ENCODE measurements at places on chromosomes 3 and 15. TPM values are rescaled to one million over a fixed set of nuclear protein-coding genes. Genes with fewer than 3 reads are reported as not detected.

DNA sequence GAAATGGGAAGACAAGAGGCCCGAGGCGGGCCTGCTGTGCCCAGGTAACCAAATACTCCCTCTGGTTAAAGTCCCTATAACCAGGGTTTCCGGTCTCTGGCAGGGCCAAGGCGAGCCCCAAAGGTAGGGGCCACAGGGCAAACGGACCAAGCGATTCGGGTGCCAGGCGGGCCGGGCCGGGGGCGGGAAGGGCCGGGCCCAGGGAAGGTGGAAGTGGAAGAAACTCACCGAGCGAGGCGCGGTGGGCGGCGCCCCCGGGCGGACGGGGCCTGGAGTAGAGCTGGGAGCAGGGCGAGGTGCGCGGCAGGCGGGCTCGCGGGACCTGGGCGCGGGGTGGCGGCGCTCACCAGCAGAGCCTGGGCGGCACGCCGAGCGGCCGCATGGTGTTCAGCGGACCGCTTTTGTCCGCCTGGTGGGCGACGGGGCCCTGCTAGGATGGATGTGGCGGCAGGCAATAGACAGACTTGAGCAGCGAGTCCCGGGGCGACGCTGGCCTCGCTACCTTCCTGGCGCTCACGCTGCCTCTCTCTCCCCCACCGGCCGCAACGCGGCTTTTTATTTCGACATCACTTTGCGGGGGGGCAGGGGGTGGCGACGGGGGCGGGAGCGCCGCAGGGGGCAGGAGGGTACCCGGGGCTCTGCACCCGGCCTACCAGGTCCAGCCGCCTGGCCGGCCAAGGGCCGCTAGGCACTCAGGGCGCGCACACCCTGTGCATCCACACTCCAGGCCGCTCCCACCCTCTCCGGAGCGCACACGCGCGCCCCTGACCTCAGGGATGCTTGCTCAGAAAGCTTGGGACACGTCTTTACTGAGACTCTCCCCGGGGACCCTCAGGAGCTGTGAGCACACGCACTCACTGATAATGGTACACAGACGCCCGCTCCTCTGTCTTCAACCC, at the start of gene GATA2:
Gene GATA2 (minus strand): TSS at position 531 of the 899 bp plus-strand sequence. CDS start 6,170 bp downstream, outside the sequence.
- no peak for DNase-seq

Gene MESP2
- polyA plus RNA-seq, result 0.22 TPM

Gene CLDN16
- polyA plus RNA-seq, result 0.04 TPM

Gene ADGRG7
- polyA plus RNA-seq, result not detected

- DNase-seq, result no peak
These were observed 63.1 kb downstream of the DAPK2 start for GRCh38 chr15:63983061-63983711.

DNA sequence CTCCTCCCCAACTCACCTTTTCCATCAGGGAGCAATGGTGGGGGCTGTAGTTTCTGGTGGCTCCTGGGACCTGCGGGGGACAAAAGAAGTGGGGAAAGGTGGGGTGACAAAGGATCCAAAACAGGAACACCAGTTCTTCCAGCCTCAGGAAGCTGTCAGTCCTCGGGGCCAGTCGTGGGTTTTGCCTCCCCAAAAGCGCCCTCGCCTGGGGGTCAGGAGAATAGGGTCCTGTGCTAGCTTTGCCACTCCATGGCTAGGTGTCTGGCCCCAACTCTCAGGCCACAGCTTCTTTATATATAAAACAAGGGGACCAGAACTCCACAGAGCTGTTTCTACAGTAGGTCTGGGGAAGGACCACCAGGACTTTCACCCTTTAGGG, 4.0 kb downstream of the CCDC9B start:
- no peak for DNase-seq

- DNase-seq, result no peak
These were observed 29.1 kb upstream of the MAN2C1 start for GRCh38 chr15:75397494-75397893.

Gene TAGLN3
- polyA plus RNA-seq, result 2.2 TPM

Gene OGG1
- 26.5 TPM for polyA plus RNA-seq

Gene SQOR
- polyA plus RNA-seq, result 74.3 TPM

- no peak for DNase-seq
These were observed 47.0 kb downstream of the BOC start for GRCh38 chr3:113258361-113258760.

GRCh38 chr15:52069559-52069958, 43.0 kb downstream of the BCL2L10 start:
- DNase-seq, result no peak

Gene SHF
- 4.7 TPM for polyA plus RNA-seq

DNA sequence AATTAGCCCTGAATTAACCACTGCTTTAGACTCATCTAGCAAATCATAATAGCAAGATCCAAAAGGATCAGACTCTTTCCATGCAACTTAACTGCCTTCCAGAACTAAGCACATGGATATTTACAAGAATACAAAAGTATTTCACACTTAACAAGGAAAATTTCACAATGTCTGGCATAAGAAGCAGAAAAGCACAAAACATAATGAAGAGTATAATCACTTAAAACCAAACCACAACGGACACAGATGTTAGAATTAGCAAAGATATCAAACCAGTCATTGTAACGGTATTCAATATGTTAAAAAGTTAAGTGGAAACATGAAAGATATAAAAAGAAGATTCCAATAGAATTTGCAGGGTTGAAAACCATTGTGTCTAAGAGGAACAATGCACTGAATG, 51.5 kb upstream of the COL6A6 start:
- DNase-seq, result no peak

DNA sequence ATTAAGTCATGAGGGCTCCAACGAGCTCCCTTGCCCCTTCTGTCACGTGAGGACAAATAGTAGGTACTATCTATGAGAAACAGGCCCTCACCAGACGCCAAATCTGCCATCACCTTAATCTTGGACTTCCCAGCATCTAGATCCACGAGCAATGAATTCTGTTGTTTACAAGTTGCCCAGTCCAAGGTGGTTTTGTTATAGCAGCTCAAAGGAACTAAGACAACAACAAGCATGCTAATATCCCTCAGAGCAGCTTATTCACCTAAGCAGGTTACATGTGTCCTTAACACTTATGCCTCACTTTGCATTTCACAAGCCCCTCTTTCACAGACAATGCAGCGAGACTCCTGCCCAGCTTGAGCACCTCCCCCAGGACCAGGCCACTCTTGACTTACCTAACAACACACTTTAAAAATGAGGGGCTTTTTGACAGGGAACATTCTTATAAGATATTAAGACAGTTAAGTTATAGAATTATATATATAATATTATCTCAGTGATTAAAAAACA, 219.5 kb downstream of the PLCH1 start:
- DNase-seq, result no peak

Gene RGMA
- 0.36 TPM for polyA plus RNA-seq

- DNase-seq, result no peak
These were observed 272.3 kb upstream of the ARRDC4 start for GRCh38 chr15:97688177-97688576.

DNA sequence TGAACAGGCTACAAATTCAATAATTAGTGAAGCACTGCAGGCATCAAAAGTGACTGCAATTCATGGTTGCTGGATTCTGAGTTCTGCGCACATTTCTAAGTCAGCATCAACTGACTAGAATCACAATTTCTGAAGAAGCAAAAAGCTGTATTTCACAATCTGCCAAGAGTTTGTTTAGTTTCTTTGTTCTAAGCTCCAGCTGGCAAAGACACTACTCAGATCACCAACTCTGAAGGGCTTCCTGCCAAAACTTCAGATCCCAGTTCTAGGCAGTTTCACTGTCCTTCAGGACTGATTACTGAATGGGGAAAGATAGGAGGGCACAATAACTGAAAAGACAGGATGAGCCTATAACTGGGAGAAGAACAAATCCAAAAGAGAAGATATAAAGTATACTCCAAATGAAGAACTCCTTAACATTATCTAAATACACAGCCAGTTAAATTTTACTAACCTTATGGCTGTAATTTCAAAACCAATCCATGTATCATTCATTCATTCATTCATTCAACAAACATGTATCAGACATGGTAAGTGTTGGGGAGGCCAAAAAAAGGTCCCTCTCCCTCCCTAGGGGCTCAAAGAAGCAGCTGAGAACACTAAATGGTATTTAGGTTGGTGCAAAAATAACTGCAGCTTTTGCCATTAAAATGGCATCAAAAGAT, 17.1 kb downstream of the TJP1 start:
- peak; percentile 47 for DNase-seq

DNA sequence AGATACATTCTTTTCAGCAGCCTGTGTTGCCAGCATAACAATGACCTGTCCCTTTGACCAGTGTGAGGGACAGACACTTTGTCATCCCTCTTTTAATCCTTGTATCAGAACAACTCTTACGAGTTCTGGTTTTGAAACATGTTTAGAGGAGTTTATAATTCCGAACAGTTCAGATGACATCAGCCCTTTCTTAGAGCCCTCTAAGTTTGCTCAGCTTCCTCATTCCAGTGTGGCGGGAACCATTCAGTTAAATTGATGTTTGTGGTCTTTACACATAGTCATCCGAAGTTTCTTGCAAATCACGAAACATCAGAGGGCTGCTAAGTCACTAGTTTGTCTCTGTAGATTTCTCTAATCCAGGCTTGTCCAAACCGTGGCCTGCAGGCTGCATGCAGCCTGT, 102.5 kb downstream of the AKAP13 start:
- peak; percentile 73 for DNase-seq

DNA sequence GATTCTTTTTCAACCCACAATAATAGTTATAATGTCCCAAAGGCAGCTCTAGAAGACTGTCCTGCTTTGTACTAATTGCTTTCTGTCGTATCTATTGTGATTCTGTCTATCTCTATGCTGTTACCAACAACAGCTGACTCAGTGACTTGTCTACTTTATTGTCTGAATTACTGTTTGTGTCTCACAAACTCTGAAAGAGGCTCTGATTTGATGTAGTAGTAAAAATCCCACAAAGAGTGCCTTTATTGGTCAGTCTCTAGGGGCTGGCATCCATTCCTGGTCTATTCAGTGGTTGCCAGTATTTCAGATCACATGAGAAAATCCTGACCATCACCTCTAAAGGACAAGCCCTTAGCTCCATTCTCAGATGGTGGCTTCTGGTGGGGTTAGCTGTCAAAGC, 254.2 kb downstream of the NSUN3 start:
- DNase-seq, result no peak

Data from AG04450 (cell line).